ENCODE measurements at places on chromosomes 7 and 10.

- no peak for DNase-seq
These were observed 83.7 kb downstream of the TRIM24 start for GRCh38 chr7:138543739-138544138.

- no peak for DNase-seq
These were observed 389.6 kb upstream of the PODXL start for GRCh38 chr7:131945957-131946544.

DNA sequence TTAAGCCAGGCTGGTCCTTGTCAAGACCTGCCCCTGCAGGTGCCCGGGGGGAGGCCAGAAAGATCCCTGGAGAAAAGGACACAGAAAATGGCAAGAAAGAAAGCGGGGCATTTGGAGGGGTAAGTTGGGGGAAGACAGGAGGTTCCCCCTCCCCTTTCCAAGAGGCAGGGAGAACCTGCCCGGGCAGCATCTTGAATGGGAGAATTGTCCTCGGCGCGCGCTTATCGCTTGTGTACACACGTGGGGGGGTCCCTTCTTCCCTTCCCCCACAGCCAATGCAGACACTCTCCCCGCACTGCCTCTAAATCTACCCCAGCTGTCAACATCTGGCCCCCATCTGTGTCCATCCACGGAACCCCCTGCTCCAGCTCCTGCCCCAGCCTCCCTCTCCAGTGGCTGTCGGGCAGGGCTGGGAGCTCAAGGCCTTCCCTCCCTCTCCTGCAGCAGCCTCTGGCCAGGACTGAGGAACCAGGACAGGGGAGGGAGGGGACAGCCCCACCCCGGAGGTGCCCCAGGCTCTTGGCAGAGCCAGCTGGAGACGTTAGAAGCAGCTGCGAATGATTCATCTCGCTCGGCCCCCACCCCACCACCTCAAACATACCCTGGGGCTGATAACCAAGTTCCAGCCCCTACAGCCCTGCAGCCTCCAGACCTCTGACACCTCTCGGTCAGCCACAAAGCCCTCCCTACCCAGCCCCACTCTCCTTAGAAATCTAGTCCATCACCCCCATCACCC lies 25.3 kb downstream of the EPHB4 start:
- DNase-seq, result peak; percentile 51

DNA sequence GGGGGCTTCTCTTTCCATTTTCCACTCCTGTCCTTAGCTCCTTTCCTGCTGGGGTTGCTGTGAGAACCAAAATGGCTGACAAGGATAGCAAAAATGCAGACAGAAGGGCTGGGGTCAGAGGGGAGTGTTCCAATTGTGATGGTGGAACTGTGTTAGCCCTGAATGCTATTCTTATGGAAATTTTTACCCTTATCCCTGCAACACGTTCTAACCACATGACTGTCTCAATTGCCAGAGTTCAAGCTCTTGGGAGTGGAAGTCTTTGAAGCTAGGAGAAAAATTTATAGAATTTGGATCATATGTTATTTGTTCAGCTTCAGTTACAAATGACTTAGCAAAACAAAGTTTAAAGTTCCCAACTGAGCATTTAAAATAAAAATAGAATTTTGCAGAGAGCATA lies 134.1 kb downstream of the ADCYAP1R1 start:
- no peak for DNase-seq

- DNase-seq, result no peak
These were observed 41.5 kb downstream of the PSPH start for GRCh38 chr7:56009695-56010094.

DNA sequence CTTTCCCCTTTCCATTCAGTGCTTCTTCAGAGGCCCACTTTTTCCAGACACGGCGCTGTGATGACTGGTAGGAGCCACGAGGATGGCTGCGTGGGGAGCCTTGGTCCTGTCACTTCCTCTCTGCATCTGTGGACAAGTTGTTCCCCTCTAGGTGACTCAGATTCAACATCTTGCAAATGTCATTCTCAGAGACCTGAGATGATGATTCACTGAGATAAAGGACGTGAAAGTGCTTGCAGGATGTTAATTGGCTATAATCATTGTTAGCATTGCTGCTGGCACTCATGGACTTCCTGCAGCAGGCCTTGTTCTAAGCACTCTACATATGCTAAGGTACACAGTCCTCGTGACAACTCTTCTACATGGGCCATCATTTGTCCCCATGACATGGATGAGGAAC lies 489.8 kb upstream of the ZMIZ1 start:
- DNase-seq, result no peak

DNA sequence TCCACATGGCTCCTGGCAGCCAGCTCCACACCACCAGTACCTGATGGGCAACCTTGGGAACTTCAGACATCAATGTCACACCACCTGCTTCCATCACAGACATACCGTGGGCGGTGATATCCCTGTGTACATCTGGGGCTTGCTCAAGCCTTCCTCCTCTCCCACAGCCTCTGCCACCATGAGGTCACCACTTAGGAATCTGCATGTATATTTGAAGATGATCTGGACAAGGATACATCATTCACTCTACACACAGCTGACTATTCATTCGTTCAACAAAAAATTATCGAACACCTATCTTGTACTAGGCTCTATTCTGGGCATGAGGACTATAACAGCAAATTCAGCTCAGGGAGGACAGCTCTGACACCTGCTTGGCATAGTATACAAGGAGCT lies 6.8 kb downstream of the DLG5 start:
- peak; percentile 61 for DNase-seq

- no peak for DNase-seq
These were observed 40.3 kb downstream of the CELF2 start for GRCh38 chr10:11057994-11058393.

DNA sequence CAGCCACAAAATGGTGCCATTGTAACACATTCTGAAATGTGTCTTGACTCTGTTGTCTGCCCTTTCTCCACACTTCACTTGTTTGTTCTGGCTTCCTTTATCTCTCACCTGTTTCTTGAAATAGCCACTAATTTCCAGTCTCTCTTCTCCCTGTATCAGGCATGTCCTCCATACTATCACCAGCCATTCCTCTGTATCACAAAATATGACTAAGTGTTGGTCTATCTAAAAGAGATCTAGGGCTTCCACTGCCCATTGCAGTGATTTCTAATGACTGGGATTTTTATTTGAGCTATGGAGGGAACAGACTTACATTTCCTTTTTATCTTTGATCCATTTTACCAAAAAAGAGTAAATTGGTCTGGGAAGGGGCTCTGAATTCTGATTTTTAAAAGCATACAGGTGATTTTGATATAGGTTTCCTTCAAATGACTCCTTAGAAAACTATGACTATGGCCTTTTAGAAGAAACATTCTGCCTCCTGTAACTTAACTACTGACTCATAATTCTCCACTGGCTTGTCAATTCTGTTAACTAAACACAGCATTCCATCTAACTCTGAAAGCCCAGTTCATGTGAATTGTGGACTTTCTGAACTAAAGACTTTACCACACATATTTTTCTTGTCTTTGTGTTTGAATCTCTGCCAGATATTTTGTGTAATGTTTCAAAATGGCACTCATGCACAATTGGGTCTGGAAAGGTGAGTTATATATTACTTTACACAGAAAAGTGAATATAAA lies 1121.4 kb downstream of the XPNPEP1 start:
- DNase-seq, result no peak
